HFF-Myc (cell line): ENCODE measurements at places on chromosomes 3 and 15.

DNA sequence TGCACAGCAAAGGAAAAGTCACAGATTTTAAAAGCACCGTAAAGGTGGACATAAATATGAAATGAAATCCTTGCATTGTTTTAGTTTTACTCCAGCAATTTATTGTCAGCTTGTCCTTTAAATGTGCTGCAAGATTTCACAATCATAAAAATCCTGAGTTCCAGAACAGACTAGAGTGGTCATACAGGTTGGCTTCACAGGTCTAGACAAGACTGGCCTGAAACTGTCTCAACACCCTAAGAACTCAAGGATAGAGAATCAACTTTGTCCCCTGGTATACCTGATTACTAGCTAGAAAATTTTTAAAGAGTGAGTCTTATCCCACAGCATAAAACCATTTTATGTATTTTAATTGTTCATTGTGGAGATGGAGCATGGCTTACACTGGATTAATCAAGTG lies 521.7 kb upstream of the MCTP2 start:
- no peak for DNase-seq

DNA sequence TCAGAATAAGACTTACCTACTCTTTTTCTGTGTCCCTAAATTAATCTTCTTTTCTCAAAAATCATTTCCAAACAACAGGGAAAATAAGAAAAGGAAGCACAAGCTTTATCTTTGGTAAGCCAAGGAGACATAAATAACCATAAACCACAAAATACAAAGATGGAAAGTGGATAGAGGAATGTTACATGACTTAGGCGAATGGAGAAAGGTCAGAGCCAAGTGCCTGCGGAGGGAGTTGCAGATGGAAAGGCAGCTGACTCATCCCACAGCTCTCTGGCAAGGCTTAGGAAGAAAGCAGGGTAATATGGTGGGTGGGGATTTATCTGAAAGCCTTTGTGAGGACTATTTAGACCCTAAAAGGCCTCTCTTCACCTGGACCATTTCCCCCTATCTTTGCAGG lies 72.8 kb downstream of the GALK2 start:
- peak; percentile 82 for DNase-seq

- DNase-seq = no peak
Observed at GRCh38 chr15:65072027-65072426, 4.2 kb upstream of the RASL12 start.

DNA sequence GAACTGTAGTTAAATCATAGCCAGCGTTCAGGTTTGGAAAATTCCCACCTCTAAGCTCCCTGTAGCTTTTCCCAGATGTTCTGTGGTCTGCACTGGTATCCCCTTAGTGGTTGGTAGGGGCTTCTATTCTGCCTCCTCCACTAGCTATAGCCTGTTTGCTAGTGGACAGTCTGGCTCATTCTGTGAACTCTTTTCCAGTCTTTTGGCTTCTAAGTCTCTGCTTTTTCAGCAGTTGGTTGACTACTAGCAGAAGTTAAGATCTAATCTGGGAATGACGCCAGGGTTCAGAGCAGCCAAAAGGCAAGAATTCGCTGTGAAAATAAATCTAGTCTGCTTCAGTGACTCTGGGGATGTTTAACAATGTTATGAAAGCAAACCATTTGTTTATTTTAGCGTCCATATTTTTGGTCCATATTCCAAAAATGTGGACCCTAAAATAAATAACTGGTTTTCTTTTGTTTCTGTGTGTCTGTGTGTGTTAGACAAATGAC lies 73.7 kb upstream of the WDR72 start:
- no peak for DNase-seq

DNA sequence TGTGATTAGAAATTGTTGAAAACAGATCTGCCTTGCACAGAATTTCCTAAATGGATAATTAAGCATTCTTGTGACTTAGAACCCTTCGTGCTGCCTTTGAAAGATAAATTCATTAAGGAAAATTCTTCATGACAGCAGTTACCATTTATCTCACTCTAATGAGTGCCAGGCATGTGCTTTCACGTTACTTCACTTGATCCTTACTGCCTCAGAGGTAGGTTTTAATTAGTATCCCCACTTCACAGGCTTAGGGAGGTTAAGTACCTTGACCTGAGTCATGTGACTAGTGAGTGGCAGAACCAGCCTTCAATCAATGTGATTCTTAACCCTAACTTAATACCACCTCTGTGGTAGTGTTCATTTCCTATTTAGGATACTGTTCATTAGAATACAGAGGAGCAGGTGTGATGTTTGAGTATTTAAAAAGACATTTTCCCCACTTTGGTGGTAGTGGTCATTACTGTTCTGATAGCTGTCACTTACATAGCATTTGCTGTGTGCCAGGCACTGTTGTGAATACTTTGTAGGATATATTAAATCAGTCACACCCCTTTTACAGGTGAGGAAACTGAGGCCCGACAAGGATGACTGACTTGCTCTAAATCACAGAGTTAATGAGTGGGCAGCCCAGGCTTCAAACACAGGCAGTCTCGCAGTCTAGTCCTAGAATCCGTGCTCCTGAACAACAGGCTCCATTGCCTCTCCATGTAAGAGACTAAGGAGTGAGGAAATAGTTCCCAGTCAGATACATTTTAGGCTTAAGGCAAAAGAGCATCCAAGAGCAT lies 57.9 kb downstream of the RLBP1 start:
- no peak for DNase-seq

DNA sequence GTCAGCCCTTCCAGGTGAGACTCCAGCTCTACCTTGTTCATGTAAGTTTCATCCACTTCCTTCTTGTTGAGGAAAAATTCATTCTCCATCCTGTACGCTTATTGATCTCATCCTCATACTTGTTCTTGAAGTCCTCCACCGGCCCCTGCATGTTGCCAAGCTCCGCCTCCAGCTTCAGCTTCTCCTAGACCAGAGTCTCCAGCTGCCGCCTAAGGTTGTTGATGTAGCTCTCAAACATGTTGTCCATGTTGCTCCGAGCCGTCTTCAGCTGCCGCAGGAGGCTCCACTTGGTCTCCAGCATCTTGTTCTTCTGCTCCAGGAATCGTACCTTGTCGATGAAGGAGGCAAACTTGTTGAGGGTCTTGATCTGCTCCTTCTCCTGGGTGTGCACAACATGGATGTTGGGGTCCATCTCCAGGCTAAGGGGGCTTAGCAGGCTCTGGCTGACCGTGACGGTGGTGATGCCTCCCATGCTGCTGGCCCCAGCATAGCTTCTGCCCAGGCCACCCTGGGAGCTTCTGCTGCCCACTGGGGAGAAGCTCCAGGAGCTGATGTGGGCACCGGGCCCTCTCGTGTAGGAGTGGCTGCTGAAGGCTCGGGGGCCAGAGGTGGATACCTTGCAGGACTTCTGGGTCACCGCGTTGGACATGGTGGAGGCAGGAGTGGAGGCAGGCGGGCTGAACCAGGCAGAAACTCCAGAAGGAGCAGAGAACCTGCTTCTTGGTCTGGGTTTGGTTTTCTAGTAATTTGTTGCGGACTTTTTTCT lies 422.6 kb upstream of the ARPP21 start:
- no peak for DNase-seq

GRCh38 chr15:49024840-49025239 lies 21.4 kb downstream of the SECISBP2L start:
- no peak for DNase-seq

- DNase-seq = no peak
Observed at GRCh38 chr3:194517333-194517732, 30.5 kb upstream of the ATP13A3 start.

- DNase-seq = no peak
Observed at GRCh38 chr3:129483870-129484269, 43.8 kb downstream of the IFT122 start.

- no peak for DNase-seq
Observed at GRCh38 chr3:138467931-138468330, 33.5 kb downstream of the ESYT3 start.

GRCh38 chr15:69947394-69947793 lies 150.3 kb downstream of the TLE3 start:
- DNase-seq = no peak

DNA sequence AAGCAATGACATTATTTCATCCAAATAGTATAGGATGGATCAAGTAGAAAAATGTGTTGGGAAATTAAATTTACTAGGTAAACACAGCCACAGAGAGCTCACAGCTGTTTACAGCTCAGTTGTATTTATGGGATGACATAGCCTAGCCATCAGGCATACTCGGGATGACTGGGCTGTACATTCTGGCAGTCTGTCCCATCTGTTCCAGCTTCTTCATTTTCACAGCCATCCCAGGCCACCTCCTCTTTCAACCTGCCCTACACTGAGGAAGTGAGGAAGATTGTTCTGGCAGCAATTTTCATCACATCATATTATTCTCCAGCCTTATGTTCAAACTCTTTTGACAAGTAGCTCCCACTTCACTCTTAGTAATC lies 98.4 kb upstream of the PFN2 start:
- DNase-seq = no peak

- no peak for DNase-seq
Observed at GRCh38 chr3:101611023-101611422, 37.0 kb downstream of the PCNP start.

DNA sequence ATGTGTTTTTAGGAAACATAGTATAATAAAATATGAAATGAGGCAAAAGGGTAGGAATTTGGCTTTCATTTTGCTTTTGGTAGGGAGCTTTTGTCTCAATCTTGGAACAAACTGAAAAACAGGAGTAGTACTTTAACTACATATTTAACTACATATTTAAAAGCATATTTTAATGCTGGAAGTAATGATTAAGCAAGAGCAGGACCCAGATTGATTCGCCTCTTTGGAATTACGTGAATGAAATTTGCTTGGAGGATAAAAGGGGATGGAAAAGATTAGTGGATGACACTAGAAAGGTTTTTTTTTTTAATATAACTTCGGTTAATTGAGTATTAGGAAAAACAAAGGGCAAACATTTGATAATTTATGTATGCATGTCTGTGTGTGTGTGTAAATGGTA lies 11.2 kb upstream of the TMEM212 start:
- DNase-seq = no peak

DNA sequence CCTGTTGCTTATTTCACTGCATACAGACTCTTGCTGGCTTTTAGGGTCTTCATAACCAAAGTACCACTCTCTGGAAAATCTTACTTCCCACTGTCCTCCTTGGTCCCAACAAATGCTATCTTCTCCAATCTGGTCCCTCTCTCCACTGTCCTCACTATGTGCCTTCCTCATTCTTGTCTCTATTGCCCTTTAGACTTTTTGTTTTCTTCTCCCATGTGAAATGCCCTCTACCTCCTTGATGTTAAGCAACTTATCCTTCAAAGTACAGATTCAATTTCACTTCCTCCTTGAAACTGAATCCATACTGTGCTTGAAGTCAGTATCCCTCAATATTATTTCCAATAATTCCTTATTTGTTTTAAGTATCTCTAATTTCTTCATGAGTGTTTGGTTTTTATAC lies 60.8 kb downstream of the CGGBP1 start:
- DNase-seq = no peak

- no peak for DNase-seq
Observed at GRCh38 chr3:139006051-139006716, at the start of gene PRR23A. TSS of gene PRR23A (minus strand) at chr3:139006268. CDS start at chr3:139006268, 0 bp downstream.
